ENCODE measurements at places on chromosomes 1 and 21. TPM values are rescaled to one million over a fixed set of nuclear protein-coding genes. Genes with fewer than 3 reads are reported as not detected.

Gene SERPINC1
- not detected for polyA plus RNA-seq

- DNase-seq: no peak
These were observed 38.2 kb downstream of the KCNAB2 start for GRCh38 chr1:6083801-6084446.

DNA sequence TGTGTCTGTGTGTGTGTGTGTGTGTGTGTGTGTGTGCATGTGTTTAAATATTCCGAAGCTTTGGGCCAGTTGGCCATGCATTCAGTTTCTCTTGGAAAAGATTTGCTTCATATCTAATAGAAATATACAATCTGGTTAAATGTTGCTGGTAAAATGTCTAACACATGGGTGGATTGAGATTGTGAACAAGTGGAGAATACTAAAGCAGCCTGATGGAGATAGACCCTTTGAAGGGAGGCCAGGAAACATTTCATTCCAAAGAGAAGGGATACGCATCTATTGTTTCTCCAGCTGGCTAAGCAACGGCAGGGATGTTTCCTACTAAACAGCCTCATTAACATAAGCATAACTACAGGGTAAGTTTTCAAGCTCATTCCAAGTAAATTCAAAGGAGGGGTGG lies 257.5 kb upstream of the PTBP2 start:
- no peak for DNase-seq

GRCh38 chr1:53669621-53670191 lies 69.3 kb downstream of the GLIS1 start:
- no peak for DNase-seq

- DNase-seq: no peak
These were observed 29.8 kb downstream of the PKP1 start for GRCh38 chr1:201313086-201313485.

Gene OR2AK2
- polyA plus RNA-seq: not detected

DNA sequence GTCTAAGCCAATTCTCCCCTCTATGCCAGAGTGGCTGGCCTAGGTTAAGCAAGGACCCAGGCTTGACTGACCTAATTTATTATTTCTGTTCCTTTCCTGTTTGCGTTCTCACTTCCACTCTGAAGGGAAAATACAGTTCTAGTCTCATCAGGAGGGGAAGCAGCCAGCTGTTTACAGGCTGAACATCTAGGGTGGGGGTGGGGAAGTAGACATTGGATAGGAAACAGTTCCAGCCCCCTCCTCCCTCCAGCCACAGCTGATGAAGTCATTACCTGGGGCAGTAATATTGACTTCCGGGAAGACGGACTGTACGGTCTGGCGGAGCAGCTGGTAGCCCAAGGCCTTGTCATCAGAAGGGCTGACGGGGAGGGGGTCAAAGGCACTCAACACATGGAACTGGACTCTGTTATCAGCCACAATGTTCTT lies 17.6 kb downstream of the PM20D1 start:
- no peak for DNase-seq

- DNase-seq: no peak
These were observed 8.6 kb downstream of the S100A6 start for GRCh38 chr1:153527023-153527682.

DNA sequence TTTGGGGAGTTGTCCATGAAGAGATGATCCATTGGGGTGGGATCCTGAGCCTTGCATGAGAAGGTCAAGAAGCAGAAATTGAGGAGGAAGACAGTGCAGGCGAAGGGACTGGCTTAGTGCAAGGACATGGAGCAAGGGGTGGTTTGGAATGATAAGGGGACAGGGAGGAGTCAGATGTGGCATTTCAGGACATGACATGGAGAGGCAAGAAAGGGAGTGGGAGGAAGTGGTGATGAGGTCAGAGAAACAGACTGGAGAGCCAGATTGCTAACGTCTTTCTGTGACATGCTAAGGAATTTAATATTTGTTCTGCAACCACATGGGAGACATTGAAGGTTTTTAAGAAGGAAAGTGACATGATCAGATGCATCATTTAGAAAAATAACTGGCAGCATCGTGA lies 346.8 kb upstream of the FMN2 start:
- DNase-seq: no peak
